ENCODE measurements at places on chromosomes 3 and 15.

DNA sequence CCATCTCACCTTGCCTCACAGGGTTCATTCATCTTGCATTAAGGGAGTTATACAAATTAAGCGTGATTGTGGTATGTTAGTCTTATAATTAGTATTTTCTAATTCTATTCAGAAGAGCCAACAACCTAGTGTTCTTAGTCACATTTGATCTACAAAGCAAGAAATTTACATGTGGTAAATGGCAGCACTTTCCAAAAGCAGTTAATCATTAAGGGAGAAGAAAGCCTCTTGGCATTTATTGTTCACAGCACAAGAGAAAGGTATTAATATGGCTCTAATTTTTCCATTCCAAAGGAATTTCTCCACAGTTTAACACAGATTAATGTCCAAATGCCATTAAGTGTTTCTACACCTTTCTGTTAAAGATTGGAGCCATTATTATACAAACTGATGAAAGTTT lies 1077.1 kb downstream of the ZPLD1 start:
- DNase-seq: no peak

GRCh38 chr15:80455668-80456442 lies 51.7 kb downstream of the ARNT2 start:
- peak; percentile 69 for DNase-seq

GRCh38 chr3:143151004-143151731 lies 31.6 kb downstream of the CHST2 start:
- no peak for DNase-seq

DNA sequence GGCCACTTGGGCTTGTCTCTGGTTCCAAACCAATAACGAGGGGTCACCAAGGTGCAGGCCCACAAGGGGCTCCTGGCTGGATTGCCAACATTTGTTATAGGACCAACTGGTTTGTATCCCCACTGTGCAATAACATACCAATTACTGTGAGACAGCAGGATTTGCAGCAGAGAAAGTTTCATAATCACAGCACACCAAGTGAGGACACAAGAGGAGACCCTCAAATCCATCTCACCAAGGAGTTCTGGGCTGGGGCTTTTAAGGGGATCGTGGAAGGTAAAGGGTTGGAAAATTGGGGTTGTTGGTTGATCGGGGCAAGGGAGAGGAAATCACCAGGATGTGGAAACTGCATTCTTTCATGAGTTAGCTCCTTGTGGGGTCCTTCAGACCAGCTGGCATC lies 29.7 kb upstream of the LHFPL4 start:
- DNase-seq: no peak

GRCh38 chr3:194287374-194287773 lies 63.8 kb downstream of the CPN2 start:
- no peak for DNase-seq

- DNase-seq: no peak
Measured at GRCh38 chr15:90519688-90520087, 10.0 kb upstream of the CRTC3 start.

DNA sequence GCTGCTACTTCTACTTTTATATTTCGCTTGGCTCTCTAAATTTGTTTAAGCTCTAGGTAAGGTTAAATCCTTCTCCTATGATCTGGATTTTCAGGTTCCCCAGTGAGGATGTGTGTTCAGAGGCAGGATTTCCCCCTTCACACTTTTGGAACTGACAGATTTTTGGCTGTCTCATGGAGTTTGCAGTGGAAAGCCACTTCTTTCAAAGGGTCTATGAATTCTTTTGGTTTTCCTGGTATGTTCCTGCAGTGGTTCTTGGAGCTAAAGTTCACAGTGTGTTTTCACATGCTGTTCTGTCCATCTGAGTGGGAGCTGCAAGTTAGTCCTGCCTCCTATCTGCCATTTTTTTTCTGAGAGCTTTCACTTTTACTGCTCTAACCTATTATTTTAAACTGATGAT lies 21.6 kb upstream of the TIGIT start:
- no peak for DNase-seq
